Bladder microvascular endothelial cell (primary cell): ENCODE measurements at places on chromosomes 3 and 15. TPM values are rescaled to one million over a fixed set of nuclear protein-coding genes. Genes with fewer than 3 reads are reported as not detected.

EFCC1 gene
- 1.5 and 3.3 TPM in 2 replicates for total RNA-seq

GOLGA8G gene
- not detected in 2 replicates for total RNA-seq

TMEM115 gene
- total RNA-seq = 28.7 and 34.6 TPM in 2 replicates

IL5RA gene
- total RNA-seq = not detected in 2 replicates

NR1D2 gene
- 15.1 and 44.4 TPM in 2 replicates for total RNA-seq
